SK-N-SH (cell line): ENCODE measurements at places on chromosomes 11 and 22.

DNA sequence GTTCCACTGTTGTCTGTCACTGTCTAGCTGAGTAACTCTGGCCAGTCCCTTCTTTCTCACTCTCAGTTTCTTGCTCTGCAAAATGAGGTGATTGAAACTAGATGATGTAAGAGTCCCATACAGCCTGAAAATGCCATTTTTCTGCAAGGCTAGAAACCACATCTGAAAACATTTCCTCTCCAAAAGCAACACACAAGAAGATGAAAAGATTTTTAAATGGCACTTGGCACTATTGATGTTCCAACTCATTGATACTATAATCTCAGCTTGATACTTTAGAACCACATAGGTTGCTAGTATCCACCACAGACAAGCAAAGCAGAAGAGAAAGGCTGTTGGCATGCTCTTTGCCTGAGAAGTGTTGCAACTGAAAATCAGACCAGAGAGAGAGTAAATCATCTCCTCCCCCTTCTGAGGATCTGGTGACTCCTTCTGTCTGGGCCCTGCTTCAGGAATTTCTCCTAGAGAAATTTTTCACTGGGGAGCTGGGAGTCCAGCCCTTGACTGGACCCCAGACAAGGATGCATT is 1217.9 kb downstream of the LRRC4C start:
- DNase-seq = no peak

GRCh38 chr22:24466716-24467328 is 28.3 kb upstream of the UPB1 start:
- DNase-seq = no peak

DNA sequence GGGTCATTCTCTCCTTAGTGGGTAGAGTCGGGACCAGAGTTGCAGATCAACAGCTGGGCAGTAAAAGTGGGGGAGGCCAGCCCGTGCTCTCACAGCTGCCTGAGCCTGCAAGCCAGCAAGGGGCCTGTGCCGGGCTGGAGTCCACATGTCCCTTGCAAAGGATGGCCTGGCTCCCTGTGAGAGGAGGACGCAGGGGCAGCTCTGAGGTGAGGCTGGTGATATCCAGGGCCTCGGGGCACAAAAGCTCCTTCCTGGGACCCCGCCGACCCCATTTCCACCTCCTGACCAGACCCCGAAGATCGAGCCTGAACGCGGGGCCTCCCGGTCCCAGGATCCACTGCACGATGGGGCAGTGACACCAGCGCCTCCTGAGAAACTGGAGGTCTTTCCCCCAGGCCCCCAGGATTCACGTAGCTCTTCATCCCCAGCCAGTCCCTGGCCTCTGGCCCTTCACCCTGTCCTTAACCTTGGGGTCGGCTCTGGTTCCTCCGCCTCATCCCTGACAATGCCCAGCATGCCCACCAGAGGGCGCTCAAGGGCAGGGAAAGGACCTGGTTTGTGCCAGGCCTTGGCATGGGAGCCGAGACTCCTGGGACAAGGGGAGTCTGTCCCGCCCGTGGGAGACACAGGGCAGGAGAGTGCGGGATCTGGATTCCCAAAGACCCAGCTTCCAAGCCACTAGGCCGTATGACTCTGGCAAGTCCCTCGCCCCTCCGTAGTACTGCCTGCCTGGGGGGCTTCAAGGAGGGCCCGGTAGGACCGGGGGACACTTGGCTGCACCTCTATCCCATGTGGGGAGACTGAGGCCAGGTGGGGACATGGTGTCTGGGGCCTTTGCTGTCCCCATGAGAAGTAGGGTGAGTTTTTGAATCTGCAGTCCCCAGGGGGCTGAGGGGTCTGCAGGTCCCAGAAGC is 17.8 kb upstream of the WNT7B start:
- peak; percentile 88 for DNase-seq

DNA sequence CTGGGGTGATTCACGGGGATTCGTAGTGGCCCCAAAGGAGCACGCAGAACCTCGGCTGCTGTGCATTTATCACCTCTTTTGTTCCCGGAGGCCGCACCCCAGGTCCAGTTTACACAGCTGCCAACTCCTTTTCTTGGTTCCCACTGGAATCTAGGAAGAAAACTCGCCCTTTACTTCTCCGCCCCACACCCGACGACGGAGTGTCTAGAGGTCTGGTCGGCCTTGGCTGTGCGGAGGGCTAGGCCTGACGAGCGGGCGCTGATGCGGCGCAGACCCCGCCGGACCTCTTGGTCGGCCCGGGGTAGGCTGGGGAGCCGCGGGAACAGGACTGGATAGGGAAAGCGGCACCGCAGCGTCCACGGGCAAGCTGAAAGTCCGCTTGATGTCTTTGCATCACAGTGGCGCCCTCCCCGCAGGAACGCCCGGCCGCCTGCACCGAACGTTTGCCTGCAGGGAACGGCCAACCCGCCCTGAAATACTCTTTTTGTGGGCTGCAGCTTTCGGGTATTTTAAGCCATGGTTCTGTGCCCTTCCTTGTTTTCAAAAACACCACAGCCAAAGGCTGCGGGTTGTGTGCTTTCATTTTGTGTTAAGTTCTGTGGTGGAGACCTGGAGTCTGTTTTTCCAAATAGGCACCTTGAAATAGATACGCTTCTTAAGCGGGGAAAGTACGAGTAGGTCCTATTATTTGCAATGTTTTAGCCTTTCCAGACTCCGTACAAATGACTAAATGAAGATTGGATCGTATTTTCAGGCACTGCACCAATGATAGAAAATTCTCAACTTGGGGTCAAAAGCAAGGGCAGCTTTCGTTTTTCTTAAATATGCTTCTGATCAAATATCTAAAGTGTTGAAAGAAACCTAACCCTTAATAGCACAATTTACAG is 829 bp upstream of the ZBED5 start:
- peak; percentile 64 for DNase-seq

- DNase-seq = peak; percentile 80
Observed at GRCh38 chr11:125451400-125452124, 44.5 kb downstream of the FEZ1 start.

DNA sequence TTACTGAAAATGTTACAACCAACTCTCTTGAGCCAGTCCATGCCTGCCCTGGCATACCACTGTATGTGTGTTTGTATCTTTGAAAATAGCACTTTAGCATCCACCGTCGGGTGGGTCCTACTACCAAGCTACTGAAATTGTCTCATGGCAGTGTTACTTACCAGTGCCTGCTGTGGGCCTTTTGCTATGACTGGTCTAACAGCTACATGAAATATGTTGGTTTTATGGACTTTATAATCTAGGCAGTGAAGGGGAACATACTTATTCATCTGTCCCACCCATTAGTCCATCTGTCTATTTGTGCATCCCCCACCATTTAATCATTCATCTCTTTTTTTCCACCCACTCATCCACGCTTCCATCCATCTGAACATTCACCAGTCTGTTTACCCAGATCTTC is 106.0 kb downstream of the NAV2 start:
- no peak for DNase-seq

DNA sequence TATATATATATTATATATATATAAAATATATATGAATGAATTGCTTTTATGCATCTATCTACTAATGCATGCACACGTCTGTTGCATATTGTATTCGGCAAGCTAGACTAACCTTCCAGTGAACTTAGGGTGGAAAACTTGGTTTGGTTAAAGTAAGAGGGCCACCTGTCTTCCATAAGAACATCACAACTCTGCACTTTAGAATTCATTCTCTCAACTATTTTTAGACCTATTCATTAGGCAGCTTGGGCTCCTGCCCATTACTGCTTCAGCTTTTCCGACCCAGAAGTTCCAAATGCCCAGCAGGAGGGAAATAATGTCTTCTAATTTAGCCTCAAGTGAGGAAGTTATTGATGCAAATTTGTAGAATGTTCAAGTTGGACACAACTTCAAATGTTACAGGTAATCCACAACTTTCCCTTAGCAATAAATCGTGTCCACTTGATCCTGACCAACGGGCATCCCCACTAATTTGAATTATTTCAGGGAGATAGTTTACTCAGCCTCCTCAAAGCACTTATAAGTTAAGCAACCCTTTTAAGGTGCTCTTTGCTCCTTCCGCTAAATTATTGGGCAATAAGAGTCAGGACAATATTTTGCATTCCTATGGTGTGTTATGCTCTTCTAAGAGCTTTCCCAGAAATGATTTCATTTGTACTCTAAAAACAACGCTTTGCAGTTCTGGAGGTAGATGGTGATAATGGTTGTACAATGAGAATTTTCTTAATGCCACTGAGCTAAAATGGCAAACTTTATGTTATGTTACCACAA is 132.3 kb downstream of the OPCML start:
- no peak for DNase-seq
